ENCODE measurements at places on chromosomes 7 and 10.
A peak's percentile ranks its signal among the peaks of the same experiment; 100 is the strongest.

DNA sequence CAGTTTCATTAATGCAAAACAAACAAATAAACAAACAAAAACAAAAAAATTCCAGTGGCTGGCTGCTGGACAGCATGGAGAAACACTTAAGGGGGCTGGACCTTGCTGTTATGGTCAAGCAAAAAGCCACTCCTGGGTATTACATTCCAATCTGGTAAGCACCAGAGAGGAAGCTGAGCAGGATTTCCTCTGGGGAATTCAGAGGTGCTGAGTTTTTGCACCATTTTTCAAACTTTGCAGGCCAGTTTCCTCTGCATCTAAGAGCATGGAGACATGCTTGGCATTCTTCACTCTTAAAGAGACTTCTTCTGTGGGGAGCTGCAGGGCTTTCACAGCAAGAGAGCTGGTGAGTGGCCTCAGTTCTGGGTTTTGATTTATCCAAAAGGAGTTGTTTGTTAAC lies 84.5 kb downstream of the FZD1 start:
- peak; percentile 7 for DNase-seq

GRCh38 chr10:10800961-10801360 lies 216.7 kb upstream of the CELF2 start:
- DNase-seq = no peak

GRCh38 chr7:9488555-9488954 lies 1055.1 kb downstream of the NXPH1 start:
- peak; percentile 59 for DNase-seq

GRCh38 chr7:144474800-144475615 lies 71.5 kb upstream of the NOBOX start:
- no peak for DNase-seq

DNA sequence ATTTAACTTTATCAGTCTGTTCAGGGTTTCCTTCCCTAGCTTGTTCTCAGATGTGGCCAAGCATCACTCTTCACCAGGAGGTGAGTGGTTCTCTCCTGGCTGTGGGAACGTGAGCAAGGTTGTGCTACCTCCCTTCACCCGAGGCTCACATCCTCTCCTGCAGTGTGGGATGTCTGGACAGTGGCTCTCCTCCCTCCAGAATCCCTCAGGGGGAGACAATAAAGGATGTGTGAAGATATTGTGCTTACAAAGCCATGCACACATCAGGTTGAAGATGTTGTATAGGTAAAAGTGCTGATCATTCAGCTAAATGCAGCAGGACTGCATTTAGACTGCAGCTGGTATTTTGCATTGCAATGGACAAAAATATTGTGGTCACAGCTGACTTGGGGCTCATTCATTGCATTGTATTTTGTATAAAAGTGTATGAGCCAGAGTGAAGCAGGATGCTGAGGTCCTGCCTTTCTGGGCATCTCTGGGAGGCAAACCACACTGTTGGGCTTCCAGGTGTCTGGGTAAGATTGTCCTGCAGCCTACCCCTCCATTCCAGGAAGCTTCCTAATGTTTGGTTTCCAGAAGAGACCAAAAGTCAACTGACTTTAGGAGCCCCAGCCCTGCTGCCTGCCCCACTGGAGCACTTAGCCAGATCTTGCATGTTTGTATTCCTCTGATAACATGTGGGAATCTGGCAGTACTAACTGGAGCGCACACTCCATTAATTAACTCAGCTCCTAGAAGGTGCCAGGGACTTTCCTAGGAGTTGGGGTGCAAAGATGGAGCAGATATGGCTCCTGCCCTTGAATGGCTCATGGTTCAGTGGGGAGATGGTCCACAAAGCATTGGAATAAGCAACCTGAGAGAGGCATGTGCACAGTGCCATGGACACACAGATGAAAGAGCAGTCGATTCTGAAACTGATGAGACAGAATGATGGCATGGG lies 292.5 kb upstream of the ZNF32 start:
- no peak for DNase-seq

DNA sequence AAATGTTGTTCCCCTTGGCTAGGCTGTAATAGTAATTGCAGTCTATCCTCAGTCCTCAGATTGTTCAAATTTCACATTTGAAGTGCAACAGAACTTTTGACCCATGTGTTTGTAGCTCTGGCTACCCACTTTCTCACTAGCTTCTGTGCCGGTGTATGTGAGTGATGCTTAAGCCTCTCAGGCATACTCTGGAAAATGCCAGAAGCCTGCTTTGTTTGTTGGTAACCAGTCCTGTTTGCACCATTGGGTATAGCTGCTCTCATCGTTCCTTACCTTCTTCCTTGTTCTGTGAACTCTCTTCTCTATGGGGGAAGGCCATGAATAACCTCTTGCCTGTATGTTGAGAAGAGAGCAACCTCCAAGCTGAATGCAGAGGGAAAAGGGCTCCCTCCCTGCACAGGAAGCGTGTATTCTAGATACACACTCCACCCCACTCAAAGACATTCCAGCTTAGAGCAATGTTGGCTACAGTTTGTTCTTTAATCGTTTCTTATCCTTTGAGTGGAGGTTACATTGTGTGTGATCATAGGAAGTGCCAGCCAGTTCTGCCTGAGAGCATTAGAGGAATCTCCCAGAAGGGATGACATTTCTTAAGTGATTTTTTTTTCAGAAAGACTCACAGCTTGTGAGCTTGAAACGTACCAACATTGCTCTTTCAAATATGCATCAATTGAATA lies 40.5 kb downstream of the C1QL3 start:
- DNase-seq = no peak

DNA sequence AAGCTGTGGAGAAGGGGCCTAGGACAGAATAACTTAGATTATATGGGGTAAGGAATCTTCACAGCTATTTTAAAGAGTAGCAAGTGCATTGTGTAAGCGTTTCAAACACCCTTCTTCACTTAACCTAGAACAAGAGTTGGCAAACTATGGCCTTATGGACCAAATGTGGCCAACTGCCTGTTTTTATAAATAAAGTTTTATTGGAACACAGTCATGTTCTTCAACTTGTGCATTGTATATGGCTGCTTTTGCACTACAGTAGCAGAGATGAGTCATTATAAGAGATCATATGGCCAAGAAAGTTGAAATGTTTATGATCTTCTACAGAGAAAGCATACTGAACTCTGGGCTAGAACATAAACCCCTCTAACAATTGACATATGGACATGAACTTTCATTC lies 187.8 kb downstream of the ETV1 start:
- no peak for DNase-seq
